SK-N-SH (cell line): ENCODE measurements at places on chromosomes 11 and 22.

DNA sequence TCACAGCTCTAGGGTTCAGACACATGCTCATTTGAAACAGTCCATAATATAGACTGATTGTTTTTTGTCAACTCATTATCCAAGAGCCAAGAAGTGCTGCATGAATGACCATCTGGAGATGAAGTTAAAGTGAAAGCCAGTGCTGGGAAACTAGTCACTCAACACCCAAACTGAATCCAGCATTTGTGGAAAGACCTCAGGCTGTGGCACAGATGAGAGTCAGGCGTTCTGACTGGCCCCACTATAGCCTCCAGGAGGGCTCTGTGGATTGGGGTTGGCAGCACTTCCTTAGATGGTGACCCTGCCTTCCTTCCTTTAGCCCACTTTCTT, 2.1 kb downstream of the FEZ1 start:
- no peak for DNase-seq

- no peak for DNase-seq
These were observed 397.5 kb downstream of the ETS1 start for GRCh38 chr11:128189823-128190222.

DNA sequence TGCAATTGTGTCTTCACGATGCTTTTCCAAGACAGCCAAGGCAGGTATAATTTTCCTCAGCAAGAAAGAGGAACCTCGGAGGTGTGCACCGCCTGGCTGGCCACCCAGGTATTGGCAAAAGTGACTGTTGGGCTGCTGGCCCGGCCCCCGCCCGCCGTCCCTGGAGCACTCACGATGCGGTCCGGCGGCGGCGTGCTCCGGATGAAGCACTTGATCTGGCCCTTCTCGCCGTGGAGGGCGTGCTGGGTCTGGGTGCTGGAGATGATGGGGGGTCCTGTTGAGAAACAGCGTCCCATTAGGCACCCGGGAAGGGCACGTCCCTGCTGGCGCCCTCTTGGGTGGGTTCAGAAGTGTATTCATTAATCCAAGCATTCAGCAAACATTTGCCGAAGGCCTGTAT, 84.8 kb downstream of the ST3GAL4 start:
- no peak for DNase-seq

DNA sequence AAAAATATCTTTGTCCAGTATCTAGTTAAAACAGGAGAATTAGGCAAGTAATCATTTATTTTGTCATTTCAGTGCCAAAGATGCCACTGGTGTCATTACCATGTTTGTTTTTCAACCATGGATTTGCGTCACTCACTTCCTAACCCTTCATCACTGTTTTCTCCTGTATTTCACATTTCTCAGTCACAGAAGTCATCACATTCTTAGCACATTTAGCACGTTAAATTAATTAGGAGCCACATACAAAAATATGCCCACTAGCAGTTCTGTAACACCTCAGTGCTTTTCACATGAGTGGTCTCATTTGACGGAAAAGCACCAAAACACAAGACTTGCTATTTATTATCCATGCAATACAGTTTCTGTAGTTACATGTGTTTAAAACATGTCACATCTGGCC, 546.0 kb downstream of the METTL15 start:
- no peak for DNase-seq

- no peak for DNase-seq
These were observed 2.7 kb upstream of the SDF2L1 start for GRCh38 chr22:21639359-21639758.

GRCh38 chr11:58813693-58814092, 30.8 kb downstream of the GLYATL2 start:
- no peak for DNase-seq

GRCh38 chr22:24426851-24427499, 424 bp upstream of the ADORA2A start:
- DNase-seq: no peak
